Psoas muscle (tissue), 8 donors: ENCODE measurements at places on chromosomes 12 and 14. TPM values are rescaled to one million over a fixed set of nuclear protein-coding genes. Genes with fewer than 3 reads are reported as not detected.

DNA sequence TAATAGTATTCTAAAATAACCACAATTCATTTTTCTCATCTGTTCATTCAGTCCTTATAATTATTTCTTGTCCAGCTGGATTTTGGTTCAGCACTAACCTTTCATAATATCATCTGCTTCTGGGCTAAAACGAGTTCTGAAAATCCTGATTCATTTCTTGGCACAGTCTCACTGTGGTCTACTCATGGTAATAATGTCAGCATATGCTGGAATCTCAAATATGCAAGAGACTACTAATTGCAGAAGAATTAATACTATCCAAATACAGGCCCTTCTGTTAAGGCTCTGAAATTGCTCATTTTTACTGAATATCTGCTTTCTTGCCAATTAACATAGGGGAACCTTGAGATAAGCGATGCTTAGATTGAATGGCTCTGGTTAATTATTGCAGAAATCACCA, 597.1 kb downstream of the RPL10L start:
- no peak for DNase-seq

GRCh38 chr12:71045781-71046180, 112.0 kb downstream of the TSPAN8 start:
- DNase-seq = no peak

DNA sequence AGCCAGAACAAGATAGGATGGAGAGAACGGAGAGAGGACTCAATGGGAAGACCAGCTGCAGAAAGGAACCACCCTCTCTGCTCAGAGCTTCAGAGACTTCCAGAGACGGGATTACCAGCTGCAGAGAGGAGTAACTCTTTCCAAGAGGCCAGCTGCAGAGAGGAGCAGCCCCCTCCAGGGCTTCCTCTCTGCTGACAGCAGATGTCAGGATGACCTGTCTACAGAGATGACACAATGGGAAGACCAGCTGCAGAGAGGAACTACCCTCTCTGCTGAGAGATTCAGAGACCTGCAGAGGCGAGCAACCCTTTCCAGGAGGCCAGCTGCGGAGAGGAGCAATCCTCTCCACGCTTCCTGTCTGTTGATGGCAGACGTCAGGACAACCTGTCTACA, 61.8 kb downstream of the KLRG1 start:
- DNase-seq = no peak

The ACVRL1 gene
- polyA plus RNA-seq = 13.9 TPM

- no peak for DNase-seq
These were observed 139.0 kb upstream of the LHX5 start for GRCh38 chr12:113610698-113611097.

DNA sequence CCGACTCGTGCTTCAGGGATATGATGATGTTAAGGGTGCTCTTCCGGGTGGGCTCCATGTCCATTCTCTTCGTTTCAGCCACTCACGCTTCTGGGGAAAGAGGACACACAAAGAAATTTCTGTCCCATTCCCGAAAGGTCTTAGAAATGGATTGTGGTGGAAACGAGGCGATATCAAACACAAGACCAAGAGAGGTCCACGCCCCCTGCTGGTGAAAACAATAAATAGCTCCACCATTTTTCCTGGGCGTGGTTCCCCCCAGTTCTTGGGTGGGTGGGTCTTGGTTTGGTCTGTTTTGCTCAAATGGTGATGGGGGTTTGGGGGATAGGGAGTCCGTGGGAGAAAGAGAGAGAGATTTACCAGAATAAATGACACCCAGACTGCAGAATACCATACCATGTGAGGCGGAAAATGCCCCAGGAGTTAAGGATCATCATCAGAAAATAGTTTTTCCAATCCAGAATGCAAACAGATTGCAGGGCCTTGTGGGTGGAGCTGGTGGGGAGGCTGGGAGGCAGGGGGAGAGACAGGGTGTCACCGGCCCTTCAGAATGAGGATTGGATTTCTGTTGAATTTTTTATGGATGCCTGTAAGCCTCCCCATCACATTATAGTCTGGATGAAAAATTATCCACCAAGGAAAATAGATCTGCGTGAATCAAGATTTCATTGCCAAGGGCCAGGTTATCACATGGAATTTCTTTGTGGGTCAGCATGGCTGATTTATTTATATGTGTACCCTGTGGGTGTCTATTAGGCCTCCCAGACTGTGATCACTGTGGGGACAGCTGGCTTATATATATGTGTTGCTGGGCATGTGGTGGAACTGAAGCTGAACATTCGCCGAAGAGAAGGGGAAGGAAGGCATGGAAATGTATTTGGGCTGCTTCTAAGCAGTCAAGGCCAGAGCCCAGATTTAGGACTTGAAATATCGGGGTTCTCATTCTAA, 55.8 kb downstream of the SRRM4 start:
- DNase-seq = no peak

DNA sequence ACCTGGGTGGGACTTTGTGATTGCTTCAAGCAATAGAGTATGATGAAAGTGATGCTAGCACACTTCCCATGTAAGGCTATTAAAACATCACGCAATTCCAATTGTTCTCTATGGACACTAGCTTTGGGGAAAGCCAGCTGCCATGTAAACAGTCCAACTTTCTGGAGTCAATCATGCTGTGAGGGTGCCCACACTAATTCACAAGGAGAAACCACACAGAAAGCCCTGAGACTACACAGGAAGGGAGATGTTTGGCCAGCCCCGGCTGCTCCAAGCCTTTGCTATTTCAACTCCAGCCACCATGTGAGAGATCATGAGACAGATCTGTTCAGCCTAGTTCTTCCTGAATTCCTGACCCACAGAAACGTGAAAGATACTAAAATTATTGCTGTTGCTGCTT, 96.3 kb downstream of the ST8SIA1 start:
- no peak for DNase-seq

GRCh38 chr12:122012184-122012583, 9.5 kb upstream of the BCL7A start:
- no peak for DNase-seq

The MRPS35 gene
- polyA plus RNA-seq = 129 TPM

The LIN7A gene
- polyA plus RNA-seq = 1.4 TPM

GRCh38 chr12:122992386-122992785, 11.9 kb downstream of the ARL6IP4 start:
- DNase-seq = peak; percentile 4
